Astrocyte of the cerebellum (primary cell): ENCODE measurements at places on chromosomes 16 and 17.
A peak's percentile ranks its signal among the peaks of the same experiment; 100 is the strongest.

DNA sequence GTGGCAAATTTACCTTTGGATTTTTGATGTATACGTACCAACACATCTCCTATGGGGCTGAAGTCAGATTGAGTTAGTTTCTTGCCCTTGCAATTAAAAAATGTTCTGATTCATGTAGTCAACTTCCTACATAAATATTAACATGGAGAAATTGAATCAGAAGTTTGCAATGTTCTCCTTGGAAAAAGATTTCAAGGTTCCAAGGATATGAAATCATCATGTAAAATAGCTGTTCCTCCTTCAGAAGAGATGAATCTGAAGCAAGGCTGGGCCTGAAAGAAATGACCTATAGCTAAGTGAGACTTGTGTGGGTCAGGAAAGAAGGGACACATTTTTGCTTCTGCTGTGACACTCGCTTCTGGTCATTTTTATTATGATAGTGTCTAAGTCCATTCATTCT lies 131.7 kb downstream of the RGS9 start:
- no peak for DNase-seq

- peak; percentile 83 for DNase-seq
Measured at GRCh38 chr17:40551091-40551878, 14.0 kb downstream of the CCR7 start.

- DNase-seq, result no peak
Measured at GRCh38 chr16:20821682-20822081, 15.4 kb downstream of the REXO5 start.

DNA sequence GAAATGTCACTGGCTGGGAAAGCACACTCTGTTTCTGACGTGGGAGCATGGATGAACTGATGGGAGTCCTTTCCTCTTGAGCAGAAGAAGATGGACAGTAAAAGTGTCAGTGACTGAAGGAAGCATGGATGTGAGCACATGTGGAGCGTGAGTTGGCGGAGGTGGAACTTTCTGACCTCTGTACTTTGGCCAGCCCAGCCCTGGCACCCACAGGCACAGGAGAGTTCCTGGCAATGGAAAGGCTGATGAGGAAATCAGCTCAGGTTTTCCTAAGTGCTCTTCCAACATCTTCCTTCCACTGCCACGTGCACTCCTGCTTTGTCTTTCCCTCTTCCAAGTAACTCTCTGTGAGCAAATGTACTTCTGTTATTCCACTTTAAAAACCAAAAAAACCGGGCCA lies 276.8 kb downstream of the NTN1 start:
- DNase-seq, result no peak

DNA sequence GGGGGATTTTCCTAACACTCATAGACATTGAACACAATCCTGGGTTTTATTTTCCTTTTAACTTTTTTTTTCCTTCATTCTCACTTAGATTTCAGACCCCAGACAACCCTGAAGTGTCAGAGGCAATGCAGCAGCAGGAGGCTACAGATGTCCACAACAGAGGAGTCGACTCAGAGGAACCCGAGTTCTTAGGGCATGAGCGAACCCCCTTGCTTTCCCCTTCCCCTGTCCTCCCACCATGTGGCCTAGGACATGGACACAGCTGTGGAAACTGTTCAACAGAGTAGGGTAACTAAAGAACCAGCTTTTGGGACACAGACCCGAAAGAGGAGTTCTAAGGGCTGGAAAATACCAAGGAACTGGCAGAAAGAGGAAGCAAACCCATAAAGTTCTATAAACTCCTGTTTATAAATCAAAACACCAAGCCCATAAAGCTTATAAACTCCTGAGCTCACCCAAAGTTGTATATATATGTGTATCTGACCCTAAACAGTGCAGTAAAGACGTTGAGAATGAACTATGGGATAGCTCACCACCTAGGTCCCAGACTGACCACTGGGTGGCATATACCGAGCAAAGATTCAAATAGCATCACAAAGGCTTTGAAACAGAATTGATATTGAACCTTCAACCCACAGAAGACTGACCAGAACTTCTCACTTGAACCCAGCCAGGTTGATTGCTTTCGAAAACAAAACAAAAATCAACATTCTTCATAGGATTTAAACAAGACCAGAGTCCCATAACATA lies 33.9 kb downstream of the CMTM4 start:
- DNase-seq, result no peak

DNA sequence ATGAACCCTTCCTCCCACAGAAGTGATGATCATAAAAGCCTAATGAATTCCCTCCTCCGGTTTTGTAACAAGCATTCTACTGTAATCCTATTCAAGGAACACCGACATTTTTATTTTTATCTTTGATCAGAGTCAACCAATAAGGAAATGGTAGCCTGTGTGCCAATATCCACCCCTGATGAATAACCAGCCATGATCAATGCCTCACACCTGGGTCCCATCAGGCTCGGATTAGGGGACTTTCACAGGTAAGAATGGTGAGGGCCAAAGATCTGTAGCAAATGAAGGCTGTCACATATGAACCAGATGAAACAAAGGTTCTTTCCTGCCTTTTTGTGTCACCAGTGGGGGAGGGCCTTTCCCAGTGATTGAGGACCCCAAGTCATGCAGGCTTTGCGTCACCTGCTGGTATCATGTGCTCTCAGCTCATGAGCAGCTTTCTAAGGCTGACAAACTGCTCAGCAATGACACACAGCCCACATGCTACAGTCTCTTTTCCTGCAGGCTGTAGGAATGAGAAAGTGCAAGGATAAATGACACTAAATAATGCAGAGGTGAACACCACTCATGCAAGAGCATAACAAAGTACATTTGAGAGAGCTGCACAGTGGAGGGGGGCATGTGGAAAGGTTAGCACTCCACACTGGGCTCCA lies 34.9 kb downstream of the TOM1L2 start:
- no peak for DNase-seq

DNA sequence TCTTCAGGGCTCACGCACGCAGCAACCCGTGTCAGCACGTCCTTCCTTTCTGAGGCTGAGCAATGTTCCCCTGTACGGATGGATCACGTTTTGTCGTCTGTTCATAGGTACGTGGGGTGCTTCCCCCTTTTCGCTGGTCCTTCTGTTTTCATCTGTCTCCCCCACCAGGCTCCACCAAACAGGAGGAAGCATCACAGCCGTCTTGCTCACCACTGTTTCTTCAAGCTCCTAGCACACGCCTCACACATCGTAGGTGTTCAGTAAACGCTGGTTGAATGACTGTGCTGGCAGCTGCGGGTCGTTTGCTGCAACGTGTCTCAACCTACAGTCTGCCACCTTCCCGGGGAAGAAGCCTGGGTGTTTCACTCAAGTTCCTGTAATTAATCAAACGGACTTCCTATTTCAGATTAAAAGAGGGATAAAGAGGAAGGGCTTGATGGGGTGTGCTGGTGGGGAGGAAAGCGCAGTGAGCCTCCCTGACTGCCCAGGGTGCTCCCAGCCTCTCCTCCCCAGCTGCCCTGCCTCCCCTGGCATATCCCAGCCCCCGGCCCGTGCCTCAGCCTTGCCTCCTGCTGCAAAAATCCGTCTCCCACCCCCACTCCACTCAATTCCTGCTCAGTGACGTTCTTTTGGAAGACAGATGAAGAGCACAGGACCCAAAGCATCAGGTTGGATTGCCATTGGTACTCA lies 76.7 kb upstream of the DOC2B start:
- no peak for DNase-seq

DNA sequence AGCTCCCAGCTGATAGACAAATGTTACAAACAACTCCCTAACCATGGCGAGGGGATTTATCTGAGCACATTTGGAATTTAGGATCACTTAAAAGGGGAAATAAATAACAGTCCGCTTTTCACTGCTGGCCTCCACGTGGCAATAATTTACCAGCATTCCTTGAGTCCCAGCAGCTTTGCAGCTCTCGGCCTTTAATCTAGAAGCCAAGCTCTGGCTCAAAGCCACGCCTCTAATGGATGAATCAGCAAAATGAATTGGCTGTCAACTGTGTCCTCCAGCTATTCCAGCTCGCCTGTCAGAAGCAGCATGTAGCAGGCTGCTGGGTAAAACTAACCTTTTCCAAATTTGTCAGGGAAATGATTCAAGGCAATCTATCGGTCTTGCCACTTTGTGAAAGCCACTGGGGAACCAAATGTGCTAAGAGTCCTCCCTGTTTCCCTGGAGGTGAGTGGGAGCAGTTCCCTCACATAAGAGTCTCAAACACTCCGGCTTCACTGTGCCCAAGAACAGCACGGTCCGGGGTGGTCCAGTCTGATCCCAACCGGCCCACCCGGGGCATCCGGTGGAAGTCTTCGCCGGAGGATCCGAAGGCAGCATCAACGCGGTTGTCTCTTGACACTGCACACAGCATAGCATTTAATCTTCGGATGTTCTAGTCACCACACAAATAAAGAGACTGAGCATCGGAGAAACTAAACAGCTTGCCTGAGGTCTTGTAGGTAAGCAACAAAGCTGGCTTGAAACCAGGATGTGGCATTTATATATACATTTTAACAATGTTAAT lies 143.3 kb downstream of the PARN start:
- DNase-seq, result peak; percentile 94

GRCh38 chr16:76157629-76158028 lies 119.6 kb upstream of the CNTNAP4 start:
- no peak for DNase-seq

- DNase-seq, result no peak
Measured at GRCh38 chr16:80806927-80807340, 2.5 kb upstream of the CDYL2 start.

GRCh38 chr17:41026715-41027471 lies at the start of gene KRTAP1-5:
TSS of gene KRTAP1-5 (minus strand) at chr17:41027208. CDS start at chr17:41027155, 53 bp downstream.
- DNase-seq, result no peak

DNA sequence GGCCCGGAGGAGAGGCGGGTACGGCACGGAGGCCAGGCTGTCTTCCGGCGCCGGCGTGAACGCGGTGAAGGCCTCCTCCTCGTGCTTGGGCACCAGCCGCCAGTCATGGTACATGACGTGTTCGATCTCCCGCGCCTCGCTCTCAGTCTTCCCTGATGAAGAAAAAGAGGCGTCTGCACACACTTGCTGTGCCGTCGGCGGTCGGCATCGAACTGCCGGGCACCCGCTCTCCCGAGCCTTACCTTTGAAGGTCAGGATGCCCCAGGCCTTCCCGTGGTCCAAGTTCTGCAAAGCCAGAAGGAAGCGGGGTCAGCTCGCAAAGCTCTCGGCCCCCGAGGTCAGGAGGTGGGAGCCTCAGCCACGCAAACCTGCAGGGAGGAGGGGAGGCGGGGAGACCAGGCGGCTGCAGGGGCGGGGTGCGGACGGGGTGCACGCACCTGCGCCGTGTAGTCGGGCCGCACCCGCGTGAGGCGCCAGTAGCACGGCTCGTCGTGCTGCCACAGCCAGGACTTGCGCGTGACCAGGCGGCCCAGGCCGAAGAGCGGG lies at the start of gene EME2:
Gene EME2, plus strand, starts transcription at position 449 of the 546 bp plus-strand sequence. CDS start 418 bp downstream, outside the sequence.
- no peak for DNase-seq

- DNase-seq, result no peak
Measured at GRCh38 chr17:50908860-50909764, 43.0 kb upstream of the TOB1 start.

- no peak for DNase-seq
Measured at GRCh38 chr17:74938194-74938950, 2.7 kb downstream of the OTOP3 start.

GRCh38 chr16:10265770-10266615 lies 83.8 kb upstream of the GRIN2A start:
- DNase-seq, result no peak

DNA sequence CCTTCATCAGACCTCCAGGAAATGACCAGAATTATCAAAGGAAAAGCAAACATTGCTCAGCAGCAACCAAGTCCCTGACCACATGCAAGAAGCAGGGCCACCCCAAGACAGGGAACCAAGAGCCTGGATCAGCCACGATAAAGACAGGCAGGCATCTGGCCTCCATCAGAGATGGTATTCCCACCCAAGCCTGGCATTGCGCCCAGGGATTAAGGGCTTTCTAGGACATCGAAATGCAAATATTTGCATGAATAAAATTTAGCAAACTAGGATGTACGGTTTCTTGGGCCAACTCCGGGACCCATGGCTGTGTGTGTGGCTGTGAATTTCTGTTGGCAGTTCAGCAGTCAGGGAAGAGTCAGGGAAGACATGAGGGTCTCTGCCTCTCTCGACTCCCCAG lies 241.4 kb upstream of the DYNLRB2 start:
- DNase-seq, result no peak

GRCh38 chr16:53908731-53909130 lies 204.8 kb downstream of the FTO start:
- DNase-seq, result no peak

DNA sequence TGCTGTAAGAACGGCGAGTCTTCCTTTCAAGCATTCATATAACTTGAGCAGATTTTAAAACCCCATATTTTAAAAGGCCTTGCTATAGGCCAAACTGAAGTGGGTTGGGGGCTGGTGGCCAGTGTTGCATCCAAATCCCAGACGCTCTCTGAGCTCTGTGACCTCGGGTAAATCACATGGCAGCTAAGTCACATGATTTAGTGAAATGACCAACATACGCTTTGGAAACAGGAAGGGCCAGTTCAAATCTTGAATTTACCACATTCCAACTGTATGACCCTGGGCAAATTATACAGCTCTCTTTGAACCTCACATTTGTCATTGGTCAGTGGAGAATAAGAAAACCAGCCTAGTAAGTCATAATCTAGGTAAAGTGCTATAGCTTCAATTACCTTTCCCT lies 519.3 kb downstream of the HAPSTR1 start:
- DNase-seq, result no peak

GRCh38 chr17:82031885-82032627 lies 578 bp downstream of the RAC3 start:
- no peak for DNase-seq

- DNase-seq, result no peak
Measured at GRCh38 chr16:59330019-59330670, 596.0 kb upstream of the GOT2 start.

GRCh38 chr16:56041556-56042140 lies 149.6 kb upstream of the GNAO1 start:
- no peak for DNase-seq

DNA sequence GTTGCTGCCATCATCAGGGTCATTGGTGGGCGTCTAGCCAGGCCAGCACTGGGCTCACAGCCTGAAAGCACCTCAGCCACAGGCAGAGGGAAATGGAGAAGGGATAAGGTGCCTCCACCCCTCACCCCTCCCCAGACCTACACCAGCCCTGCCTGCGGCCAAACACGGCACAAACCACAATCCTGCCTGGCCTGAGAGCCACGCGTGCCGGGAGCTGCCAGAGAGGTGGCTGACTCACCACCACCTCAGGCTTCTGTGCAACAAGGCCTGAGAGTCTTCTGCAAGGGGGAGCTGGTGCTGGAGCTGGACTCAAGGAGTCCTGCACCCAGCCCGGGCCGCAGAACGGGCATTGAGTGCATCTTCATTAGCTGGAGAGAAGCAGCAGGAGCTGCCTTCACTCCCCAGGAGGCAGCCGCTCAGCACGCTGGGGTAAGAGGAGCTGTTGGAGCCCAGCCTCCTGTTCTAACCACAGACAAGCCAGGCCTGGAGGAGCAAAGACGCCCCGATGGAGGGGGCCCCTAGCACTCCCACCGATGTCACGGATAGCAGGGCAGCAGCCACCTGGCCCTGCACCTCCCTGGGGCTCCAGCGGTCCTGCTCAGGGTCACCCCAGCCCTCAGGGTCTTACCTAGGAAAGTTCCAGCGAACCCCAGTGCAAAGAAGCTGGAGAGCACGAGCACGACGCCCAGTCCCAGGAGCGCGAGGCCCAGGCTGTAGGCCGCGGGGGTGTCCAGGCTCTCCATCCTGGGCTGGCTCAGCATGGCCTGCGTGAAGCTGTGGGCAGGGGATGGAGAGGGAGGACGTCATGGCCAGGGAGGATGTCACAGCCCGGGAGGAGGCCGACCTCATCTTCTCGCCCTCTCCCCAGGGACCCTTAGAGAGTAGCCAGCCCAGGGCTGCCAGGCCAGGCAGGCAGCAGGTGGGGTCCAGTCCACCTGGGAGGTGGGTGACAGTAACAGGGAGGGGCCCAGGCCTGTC lies 16.0 kb upstream of the RASD1 start:
- DNase-seq, result peak; percentile 93

GRCh38 chr17:63647065-63647725 lies 25.0 kb downstream of the MAP3K3 start:
- peak; percentile 97 for DNase-seq

- no peak for DNase-seq
Measured at GRCh38 chr17:27577121-27577761, 53.7 kb upstream of the LGALS9 start.
